ENCODE measurements at places on chromosomes 16 and 17.
A peak's percentile ranks its signal among the peaks of the same experiment; 100 is the strongest.

GRCh38 chr16:66295761-66296546 lies 70.5 kb upstream of the CDH5 start:
- DNase-seq: no peak

DNA sequence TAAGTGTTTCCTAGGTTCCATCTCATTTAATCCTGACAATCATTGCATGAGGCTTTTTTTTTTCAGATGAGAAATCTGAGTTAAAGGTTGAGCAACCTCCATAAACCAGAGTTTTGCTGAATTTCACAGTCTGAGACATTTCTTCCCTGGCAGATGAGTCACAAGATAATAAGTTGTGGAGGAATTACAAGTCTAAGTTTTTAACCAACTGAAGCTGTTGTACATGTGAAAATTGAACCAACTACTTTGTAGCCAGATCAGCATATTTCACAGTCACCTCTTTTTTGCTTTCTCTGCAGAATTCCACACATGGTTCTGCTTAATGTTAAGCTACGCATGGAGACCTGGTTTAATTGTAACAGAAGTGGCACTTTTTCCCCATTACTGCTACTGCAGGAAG lies 765.6 kb downstream of the CDH11 start:
- DNase-seq: no peak

GRCh38 chr17:77300016-77300686 lies 159.4 kb downstream of the SEC14L1 start:
- DNase-seq: no peak

DNA sequence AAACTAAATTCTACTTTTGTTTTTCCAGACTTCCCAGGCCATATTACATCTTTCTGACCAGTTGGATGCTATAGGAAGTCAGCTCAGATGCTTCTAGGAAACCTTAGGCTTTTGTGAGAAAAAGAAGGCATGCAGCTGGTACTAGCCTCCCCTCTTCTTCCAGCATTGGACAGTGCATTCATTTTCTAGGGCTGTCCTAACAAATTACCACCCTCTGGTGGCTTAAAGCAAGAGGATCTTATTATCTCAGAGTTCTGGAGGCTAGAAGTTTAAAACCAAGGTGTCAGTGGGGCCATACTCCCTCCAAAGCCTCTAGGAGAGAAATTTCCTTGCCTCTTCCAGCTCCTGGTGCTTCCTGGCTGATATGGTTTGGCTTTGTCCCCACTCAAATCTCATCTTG lies 467.8 kb downstream of the SLC39A11 start:
- no peak for DNase-seq

- peak; percentile 23 for DNase-seq
Measured at GRCh38 chr16:81633680-81634379, 145.3 kb upstream of the PLCG2 start.

DNA sequence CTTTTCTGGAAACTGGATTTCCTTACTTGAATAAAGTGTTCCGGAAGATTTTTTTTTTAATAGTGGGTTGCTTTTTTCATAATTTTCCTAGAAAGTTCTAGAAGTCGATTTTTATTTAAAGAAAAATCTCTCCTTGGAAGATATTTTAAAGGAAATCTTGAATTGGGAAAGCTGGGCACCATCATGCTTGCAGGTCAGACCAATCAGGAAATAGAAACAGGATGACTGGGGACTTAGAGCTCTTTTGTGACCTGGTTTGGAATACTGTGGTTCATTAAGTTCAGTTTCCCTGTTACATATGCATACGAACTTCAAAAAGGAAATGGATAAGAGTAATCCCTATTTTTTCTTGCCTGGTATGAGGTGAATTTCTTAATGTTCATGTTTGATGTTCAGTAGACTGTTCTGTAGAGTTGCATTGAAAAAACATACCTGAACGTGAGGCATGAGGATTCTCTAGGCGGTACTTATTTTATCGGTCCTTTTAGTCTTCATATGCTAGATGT lies 1.2 kb downstream of the NFATC3 start:
- peak; percentile 53 for DNase-seq

DNA sequence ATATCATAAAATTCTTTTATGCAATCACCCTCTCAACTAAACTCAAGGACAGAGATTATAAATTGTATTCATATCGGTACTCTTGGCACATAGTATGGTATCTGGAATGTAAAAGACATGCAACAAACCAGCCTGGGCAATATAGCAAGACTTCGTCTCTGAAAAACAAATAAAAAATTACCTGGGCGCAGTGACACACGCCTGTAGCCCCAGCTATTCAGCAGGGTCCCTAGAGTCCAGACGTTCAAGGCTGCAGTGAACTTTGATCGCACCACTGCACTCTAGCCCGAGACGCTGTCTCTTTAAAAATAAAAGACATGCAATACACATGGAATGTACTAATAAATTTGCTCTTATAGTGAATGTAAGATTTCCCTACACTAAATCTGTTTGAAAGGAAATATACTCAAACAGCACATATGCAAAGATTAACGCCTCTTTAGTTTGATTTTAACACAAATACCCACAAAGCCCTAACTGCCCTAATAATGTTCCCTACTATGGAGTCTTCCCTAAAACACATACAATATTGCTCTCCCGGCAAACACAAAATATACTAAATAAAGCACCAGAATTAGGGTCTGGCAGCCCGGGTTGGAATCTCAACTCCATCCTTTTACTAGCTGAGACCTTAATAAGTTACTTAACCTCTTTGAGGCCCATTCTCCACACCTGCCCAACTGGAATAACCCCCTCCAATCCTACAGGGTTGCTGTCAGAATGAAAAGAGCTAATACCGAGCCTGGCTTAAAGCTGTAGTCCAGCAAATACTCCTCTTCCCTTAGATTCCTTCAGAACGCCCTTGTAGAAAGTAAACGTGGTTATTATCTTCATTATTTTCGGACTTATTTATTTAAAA lies 1.2 kb downstream of the ABCA5 start:
- no peak for DNase-seq

DNA sequence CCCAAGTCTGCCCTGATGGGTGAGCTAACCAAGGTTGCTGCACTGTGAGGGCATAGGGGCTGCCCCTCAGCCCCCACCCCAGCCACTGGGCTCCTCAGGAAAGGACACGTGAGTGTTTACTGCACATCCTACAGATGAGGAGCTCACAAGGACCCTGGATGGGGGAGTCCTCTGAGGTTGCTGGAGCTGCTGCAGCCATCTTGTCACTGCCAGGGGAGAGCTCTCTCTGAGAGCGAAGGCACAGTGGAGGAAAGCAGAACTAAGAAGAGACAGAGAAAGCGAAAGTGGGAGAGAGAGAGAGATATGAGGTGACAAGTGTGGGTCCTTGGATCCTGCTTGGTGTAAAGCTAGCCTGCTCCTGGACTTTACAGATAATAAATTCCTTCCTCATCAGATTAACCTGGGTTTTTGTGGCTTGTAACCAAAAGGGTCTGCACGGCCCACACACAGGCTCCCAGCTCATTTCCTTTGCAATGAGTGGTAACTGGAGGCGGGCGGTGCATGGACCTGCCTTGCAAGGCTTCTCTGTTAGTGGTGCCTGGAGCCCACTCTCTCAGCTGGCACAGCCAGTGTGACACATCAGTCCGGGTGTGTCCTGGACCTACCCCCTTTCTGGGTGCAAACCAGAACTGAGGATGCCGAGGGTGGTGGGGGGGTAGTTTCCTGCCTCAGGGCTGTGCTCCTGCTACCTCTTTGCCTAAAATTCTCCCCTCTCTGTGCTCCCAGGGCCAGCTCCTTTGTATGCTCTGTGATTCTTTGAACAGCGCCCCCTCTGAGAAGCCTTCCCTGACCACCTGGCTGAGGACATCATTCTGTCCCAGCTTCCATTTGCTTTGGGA lies 14.2 kb downstream of the SNX20 start:
- peak; percentile 85 for DNase-seq

DNA sequence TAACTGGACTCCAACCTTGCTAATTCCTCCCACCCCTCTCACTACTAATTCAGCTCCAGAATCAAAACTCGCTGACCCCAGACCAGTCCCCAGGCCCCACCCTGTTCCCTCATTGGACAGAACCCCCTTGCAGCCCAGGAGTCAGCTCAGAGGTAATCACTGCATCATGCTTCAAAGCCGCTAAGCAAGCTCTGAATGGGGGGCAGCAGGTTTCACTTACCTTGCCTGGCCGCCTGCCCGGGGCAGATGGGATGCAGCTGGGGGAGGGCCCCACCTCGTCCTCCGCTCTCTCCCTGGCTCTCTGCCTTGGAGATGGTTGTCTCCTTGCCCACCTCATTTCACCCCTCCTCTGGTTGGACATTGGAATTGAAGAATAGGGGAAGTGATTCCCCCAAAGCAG lies 4.8 kb upstream of the NGFR start:
- DNase-seq: no peak

GRCh38 chr17:41581366-41582060 lies 5.2 kb downstream of the KRT14 start:
- DNase-seq: no peak

DNA sequence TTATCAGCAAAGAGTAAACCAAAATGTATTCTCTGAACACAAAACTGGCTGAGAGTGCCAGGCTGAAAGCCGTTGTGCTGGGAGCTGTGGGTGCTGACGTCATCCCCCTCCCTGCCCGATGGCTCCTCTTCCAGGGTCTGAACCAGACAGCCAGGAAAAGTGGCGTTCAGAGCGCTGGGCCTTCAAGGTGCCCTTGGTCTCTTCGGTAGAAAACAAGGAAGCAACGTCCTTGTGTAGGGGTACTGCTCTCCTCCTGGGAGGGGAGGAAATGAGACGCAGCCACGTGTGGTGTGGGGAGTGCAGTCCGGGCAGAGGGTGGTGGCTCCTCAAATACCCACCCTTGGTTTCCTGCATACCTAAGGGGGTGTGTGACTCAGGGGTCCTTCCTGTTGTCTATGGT lies 394.7 kb downstream of the SEC14L1 start:
- DNase-seq: peak; percentile 30

GRCh38 chr16:57042157-57043111 lies 49.9 kb upstream of the CPNE2 start:
- peak; percentile 55 for DNase-seq

GRCh38 chr16:81642943-81643342 lies 136.1 kb upstream of the PLCG2 start:
- no peak for DNase-seq

GRCh38 chr16:4511441-4512082 lies 27.0 kb downstream of the CDIP1 start:
- DNase-seq: peak; percentile 46

DNA sequence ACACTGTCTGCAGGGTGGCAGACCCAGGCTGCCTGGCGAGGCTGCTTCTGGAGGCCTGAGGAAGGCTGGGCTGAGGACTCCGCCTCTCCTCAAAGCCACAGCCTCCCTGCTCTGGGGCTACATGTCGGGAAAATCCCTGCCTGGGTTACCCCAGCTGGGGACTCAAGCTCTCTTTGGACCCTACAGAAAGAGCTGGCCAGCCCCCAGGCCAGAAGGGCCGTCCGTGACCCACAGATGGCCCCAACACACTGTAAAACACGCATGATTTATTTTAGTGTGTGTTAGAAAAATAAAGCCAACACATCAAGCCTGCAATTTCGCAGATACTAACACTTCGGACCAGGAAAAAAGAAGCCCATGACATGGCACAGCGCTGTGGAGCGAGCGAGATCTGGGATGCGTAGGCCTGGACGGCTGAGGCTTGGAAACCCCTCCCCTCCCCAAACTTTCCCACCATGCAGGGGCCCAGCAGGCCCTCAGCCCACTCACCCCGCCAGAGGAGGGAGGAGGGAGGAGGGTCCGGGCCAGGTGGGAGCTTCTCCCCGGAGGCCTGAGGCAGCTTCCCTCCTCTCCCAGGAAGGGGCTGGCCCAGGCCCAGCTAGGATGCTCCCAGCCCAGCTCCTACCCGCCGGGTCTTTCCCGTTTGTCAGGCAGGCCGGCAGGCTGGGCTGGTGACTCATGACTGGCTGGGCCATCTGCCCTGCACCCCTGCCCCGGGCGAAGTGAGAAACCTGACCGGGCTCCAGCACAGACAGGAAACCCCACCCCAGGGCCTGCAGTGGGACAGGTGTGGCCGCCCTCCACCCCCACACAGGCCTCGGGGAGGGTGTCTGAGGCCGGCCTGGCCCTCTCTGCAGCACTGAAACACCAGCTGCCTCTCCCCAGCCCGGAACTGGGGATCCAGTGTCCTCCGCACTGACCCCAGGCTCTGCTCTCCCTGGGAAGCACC lies 34.1 kb upstream of the SLC38A10 start:
- peak; percentile 85 for DNase-seq

GRCh38 chr17:79142375-79142774 lies 67.8 kb downstream of the ENGASE start:
- DNase-seq: no peak

GRCh38 chr16:29743827-29744531 lies 1.8 kb downstream of the C16orf54 start:
- DNase-seq: no peak

- peak; percentile 69 for DNase-seq
Measured at GRCh38 chr16:85730186-85730465, 20.8 kb downstream of the C16orf74 start.

GRCh38 chr16:21685034-21685455 lies 21.3 kb downstream of the OTOA start:
- no peak for DNase-seq

Measured in suppressor macrophage treated with lipopolysaccharide for 4 hours (primary cell).